A172 (cell line): ENCODE measurements at places on chromosomes 6 and 20. TPM values are rescaled to one million over a fixed set of nuclear protein-coding genes. Genes with fewer than 3 reads are reported as not detected.
A peak's percentile ranks its signal among the peaks of the same experiment; 100 is the strongest.

Gene ESR1
- 0.02 TPM in 1 of 2 replicates, not detected in the other for total RNA-seq

Gene JPH2
- 3.1 and 4.8 TPM in 2 replicates for total RNA-seq

Gene VSX1
- 0.10 TPM in 1 of 2 replicates, not detected in the other for total RNA-seq

Gene SPATS1
- not detected in 2 replicates for total RNA-seq

Gene CLPSL1
- total RNA-seq = not detected in 2 replicates

Gene TFAP2D
- not detected in 2 replicates for total RNA-seq

GRCh38 chr20:11891077-11891775, 26.5 kb upstream of the BTBD3 start:
- DNase-seq = peak; percentile 31

DNA sequence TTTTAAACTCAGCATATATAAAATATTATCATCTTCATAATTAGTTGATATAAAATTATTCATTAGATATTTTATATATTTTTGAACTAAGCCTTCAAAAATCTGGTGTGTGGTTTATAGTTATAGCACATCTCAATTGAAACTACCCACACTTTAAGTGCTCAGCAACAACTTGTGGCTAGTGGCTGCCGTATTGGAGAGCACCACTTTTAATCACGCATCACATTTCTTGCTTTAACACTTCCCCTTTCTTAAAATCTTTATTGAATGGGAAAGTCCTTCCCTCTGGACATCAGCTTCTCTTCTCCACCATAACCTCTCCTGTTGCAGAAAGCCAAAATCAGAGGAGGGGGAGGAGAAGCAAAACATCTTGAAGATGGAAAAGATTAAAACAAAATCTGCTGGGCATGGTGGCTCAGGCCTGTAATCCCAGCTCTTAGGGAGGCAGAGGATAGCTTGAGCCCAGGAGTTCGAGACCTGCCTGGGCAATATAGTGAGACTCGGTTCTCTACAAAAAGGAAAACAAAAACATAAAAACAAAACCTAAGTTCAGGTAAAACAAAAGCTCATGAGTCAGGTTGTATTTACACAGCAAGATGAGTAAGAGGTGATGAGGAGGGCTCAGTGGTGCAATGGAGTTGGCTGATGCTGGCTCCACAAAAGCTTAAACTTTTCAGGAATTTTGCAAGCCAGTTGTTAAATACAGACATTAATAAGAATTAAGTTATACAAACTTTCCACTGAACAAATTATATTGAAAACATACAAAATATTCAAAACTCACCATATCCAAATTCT, 237.0 kb upstream of the SUPT3H start:
- no peak for DNase-seq

DNA sequence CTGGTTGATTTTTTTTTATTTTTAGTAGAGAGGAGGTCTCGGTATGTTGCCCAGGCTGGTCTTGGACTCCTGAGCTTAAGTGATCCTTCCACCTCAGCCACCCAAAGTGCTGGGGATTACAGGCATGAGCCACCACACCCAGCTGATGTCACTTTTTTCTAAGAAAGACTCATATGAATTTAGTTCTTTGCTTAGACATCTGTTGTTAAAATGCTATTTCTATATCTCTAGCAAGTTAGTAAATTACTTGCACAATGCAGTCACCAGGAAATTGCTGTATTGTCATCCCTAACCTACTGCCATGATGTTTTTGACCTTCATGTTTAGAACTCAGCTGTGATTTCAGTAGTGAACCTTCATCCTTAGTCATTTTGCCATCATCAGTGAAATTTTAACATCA, 5.7 kb downstream of the KDM1B start:
- no peak for DNase-seq

DNA sequence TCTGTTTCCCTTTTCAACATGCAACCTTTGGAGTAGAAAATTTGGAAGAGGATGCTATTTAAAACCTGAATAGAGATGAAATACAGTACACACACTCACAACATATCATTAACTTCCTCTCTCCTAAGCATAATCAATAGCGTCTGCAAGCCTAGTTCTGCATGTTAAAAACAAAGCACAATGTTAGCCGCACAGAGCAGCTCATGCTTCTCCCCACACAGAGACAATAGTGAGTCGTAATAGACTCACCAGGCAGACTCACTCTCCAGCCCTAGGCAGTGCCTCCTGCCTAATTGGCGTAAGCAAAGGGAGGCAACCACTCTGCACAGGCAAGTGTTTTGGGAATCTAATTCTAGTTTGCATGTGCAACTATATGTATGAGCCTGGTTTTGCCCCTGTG, 45.8 kb upstream of the ARID1B start:
- peak; percentile 51 for DNase-seq

DNA sequence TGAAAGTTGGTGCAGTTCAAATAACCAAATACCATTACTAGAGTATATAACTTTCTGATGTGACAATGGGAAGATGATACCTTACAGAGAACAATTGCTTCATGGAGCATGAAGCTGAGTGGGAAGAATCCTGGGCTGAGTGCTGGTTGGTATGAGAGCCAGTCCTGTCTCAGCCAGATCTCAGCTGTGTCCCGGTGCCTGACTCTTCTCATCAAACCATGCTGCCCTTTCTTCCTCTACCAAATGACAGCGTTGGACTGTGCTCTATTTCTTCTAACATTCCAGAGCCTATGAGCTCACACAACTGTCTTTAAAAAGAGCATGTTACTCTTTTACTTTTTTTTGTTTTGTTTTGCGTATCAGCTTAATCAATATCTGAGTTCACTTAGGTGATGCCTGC, 27.5 kb upstream of the PBOV1 start:
- no peak for DNase-seq

GRCh38 chr6:168956141-168956838, 297.4 kb downstream of the THBS2 start:
- peak; percentile 11 for DNase-seq

DNA sequence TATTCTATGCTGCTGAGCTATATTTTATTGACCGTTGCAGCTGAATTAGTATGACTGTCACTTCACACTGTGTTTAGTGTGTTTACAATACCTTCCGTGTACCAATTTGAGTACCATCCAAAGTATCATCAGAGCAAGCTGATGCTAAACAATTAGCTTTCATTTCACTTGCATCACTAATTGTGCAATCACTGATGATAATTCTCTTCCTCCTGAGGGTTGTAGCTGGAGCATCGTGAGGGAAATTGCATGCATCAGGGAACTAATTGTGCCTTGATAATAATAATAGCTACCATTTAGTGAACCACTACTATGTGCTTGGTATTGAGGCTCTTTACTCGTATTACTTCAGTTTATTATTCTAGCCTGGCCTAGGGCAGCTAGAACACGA, 384.8 kb upstream of the SOX4 start:
- DNase-seq = no peak

DNA sequence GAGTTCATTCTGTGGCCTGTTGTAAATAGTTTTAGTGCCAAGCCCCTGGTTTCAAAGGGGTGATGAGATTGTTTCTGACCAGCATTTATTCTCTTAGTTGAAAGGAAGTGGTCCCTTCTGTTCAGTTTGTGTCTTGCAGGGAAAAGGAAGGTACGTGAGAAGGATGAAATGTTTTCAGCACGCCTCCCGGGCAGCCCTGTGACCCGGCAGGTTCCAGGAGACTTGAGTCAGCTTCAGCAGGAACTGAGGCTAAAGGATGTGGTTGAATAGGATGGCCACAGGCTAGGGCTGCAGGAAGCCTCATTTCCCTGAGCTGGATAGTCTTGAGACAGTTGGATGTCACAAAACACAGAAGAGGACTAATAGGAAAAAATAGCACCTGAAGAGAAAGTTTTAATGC, 132.4 kb upstream of the SYNDIG1 start:
- peak; percentile 56 for DNase-seq
